ENCODE measurements at places on chromosomes 7 and 10.

- DNase-seq, result no peak
Measured at GRCh38 chr10:29512425-29512974, 122.3 kb downstream of the SVIL start.

DNA sequence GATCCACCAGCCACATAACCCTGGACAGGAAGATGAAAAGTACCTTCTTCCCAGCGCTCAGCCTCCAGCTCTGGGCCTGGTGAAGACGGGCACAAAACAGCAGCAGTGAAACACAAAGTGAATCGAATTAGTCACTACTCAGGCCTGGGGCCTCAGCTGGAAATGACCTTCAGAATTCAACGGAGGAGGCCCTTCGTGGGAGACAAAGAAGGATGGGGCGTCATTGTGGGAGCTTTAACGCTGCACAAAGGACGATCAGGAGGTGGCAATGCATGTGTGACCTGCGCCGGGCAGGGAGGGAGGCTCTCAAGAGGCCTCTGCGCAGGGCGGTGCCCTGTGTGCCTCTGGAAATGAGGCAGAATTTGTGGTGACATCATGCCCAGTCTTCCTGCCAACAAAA lies 161.9 kb downstream of the DNAJB6 start:
- DNase-seq, result no peak

DNA sequence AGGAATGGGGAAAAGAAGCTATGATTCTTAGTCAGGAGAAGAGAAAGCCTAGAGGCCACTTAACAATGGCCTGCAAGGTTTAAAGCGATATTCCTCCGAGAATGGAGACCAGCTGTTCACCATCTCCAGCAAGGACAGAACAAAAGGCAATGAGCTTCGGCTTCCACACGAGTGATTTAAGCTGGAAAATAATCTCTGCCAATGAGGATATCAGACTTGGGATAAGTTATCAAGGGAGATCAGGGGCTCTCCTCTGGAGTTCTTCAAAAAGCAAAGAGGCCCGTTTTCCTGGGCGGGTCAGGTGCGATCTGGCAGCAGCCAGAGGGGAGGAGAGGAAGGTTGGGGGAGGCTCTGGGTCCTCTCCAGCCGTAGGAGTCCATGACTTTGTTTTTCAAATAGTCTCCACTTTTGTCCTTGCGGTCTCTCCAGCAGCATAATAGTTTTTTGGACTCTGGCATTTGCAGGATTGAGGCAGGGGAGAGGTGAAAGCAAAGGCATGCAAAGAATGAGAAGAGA lies 211.3 kb downstream of the SKIDA1 start:
- DNase-seq, result no peak

DNA sequence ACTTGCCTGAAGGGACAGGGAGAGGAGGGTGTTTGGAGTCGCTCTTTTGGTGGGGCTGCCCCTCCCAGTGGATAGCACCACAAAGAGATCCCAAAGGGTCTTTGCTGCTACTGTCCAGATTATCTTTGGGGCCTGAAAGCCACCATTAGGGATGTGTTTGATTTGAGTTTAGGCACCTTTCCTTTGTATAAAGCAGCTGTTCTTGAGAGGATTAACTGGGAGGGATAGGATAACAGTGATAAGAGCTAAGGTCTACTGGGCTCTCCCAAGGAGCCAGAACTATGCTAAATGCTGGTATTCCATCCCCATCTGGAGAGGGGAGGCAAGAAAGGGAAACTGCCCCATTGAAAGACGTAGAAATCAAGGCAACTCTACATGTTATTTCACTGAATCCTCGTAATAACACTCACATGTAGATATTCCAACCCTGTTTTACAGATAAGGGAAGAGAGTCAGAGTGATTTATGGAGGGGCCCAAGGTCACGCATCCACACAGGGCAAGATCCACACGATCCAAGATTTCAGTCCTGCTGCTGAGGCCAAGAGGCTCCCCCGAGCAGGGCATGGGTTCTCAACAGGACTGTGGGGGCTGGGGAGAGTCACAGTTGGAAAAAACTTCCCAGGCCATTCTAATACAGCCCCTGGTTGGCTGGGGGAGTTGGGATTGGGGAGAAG lies 11.1 kb upstream of the TCF7L2 start:
- DNase-seq, result no peak

- DNase-seq, result no peak
Measured at GRCh38 chr10:80140251-80140650, 7.7 kb downstream of the PLAC9 start.
